ENCODE measurements at places on chromosomes 3 and 15.

- DNase-seq: peak; percentile 56
These were observed at the start of gene TRANK1 for GRCh38 chr3:36944641-36945270. TSS of gene TRANK1 (minus strand) at chr3:36945054. CDS start at chr3:36944809, 245 bp downstream.

DNA sequence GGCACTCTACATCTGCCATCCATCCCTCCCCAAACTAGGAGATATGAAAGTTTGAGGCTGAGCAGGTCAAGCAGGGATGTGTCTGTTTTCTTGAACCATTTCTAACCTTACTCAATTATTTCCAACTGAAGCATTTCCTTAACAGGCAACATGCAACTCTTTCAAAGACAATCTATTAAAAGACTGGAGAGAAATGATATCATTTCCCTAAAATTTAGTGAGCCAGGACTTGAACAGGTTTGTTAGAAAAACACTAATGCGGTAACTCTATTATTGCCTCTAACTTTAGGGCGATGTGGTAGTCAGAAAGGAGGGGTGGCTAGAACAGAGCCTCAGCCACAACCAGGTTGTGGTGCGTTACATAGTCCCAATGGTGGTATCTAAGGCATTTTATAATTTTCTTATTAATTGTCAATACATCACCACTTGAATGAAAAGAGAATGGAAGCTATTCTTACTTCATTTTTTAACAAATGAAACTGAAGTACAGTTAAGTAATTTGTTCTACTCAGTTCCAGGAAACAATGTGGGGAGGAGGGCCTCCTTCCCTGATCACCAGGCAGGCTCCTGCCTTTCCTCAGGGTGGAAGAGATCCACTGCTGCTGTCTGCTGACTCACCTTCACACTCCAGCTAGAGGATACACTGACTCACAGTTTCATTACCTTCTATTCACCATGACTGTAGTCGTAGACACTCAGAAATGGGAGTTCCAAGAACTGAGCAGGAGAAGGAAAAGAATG, 22.8 kb downstream of the MYO1E start:
- no peak for DNase-seq

DNA sequence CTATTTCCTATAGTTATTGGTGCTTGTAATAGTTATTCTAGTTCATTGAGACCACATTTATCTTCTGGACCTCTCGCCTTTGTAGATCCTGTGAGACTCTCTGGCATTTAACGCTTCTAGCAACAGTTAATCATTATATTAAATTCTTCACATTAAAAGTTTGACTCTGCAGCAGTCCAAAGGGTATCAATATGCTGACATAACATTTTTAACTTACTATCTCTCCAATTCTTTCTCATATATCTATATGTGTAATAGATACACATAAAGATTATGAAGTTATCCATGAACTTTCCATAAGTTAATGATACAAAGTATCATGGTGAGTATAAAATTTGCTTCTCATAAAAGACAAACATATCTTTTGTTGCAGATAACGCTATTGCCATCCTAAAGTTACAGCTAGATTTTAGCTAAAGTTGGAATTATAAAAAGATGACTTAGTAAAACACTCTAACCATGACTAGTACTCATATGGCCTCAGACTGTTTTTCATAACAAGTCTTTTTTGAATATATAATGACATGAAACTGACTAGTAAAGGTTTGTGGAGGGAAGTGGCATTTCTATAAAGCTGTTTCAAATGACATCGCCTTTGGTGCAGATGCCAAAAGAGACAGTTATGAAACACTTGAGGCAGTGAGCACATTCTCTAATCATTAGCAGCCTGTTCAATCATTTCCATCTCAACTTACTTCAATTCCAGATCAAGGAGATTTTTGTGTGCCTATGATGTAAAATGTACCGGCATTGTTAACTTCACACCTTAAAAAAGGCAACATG, 379.3 kb upstream of the CBLB start:
- no peak for DNase-seq

DNA sequence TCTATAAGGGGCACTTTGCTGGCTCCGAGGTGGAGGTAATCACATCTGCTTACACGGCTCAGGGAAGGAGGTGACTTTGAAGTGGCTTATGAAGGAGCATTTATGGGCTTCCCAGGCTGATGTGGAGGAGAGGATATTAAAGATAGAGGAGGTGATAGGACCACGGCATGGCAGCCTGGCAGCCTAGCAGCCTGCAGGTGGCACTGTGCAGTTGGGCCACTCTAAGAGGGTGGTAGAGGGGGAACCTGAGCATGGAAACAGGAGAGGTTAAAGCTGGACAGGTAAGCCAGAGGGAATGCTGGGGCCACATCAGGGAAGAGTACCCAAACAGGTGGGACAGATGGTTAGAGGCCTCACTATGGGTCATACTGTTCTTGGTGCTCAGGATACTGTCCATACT, 375.0 kb downstream of the WDR72 start:
- DNase-seq: peak; percentile 24

DNA sequence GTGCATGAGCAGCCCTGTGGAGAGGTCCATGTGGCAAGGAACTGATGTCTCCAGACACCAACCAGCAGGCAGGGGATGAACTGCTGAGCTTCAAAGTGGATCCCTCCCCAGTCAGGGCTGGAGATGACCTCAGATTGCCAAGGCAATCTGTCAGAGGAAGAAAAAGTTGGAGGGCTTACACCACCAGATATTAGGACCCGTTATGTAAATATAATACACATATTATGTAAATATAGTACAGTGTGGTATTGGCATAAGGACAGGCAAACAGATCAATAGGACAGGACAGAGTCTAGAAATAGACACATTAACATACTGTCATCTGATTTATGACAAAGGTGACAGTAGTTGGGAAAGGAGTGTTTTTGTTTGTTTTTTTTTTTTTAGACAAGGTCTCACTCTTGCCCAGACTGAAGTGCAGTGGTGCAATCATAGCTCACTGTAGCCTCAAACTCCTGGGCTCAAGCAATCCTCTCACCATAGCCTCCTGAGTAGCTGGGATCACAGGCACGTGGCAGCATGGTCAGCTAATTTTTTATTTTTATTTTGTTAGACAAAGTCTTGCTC, 18.0 kb upstream of the RAB7A start:
- peak; percentile 41 for DNase-seq

DNA sequence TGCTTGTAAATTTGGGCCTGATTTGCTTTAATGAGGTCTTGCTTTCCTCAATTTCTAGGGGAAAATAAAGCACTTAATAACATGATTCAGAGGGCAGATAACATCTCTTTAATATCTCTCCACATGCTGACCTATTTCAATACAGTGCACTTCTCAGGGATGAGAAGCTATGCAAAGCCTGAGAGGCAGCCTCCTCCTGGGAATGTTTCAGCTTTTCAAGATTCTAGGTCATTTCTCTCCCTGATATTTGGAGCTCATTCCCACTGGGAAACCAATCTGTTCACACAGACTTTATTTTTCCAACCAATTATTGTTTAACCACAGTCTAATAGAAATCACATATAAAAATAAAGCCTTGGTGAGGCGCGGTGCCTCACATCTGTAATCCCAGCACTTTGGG, 67.0 kb upstream of the LSAMP start:
- no peak for DNase-seq

DNA sequence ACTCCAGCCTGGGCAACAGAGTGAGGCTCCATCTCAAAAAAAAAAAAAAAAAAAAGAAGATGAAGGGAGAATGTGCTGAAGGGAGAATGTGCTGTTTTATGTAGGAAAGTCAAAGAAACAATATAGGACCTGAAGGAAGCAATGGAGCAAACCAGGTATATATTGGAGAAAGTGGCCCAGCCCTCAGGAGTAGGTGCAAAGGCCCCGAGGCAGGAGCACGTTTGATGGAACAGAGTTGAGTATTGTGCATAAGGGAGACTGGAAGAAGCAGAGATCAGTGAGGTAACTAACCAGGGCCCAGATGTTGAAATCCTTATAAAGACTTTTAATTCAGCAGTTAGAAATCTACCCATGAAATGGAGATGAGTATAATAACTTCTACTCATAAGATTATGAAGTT, 79.6 kb downstream of the MAP2K5 start:
- DNase-seq: no peak

GRCh38 chr3:194872669-194872977, 186.9 kb downstream of the FAM43A start:
- no peak for DNase-seq

DNA sequence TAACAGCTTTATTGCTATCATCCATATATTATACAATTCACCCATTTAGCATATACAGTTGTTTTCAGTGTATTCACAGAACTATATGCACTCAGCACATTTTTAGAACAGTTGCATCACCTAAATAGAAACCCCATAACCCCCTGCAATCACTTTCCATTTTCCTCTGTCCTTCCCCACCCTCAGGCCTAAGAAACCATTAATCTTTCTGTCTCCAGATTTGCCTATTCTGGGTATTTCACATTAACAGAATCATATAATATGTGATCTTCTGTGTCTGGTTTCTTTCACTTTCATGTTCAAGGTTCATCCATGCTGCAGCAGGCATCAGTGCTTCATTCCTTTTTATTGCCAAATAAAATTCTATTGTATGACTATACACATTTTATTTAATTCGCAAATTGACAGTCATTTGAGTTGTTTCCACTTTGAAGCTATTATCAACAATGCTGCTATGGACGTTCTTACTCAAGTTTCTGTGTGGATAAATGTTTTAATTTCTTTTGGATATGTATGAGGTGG, 39.8 kb downstream of the ADAMTS17 start:
- DNase-seq: no peak

- DNase-seq: no peak
These were observed 260.4 kb upstream of the GPR149 start for GRCh38 chr3:154690413-154690812.

- no peak for DNase-seq
These were observed 254.4 kb upstream of the ZPLD1 start for GRCh38 chr3:102180280-102180931.

DNA sequence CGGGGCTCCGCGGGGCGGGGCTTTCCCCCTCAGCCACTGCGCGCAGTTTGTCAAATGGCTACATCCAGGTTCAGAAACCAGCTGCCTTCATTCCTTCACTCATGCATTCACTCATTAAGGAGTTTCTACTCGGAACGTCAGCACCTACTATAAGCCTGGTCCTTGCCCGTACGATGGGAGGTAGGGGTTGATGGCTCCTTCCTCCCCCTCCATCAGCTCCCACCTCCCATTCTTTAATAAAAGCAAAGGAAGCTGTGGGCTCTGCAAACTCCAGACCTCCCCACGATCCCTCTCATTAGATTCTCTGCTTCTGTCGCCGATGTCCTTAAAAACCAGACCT, 267 bp upstream of the CFAP92 start:
- no peak for DNase-seq

DNA sequence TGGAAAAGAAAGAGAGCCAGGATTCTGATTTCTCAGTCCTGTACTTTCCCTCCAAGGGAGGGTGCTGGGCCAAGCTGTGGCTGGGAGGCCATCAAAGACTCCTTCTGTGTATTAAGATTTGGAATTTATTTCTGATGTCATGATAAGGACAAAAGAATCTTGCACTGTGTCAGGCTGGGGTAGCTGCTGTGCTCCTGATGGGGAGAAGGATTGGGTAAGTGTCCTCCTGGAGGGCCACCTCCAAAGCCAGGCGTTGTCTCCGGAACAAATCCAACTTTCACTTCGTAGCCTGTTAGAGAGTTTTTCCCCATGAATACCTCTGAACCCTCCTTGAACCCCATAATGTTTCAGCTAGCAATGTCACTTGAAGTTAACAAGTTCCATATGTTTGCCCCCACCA, 29.9 kb downstream of the CLDN11 start:
- no peak for DNase-seq

DNA sequence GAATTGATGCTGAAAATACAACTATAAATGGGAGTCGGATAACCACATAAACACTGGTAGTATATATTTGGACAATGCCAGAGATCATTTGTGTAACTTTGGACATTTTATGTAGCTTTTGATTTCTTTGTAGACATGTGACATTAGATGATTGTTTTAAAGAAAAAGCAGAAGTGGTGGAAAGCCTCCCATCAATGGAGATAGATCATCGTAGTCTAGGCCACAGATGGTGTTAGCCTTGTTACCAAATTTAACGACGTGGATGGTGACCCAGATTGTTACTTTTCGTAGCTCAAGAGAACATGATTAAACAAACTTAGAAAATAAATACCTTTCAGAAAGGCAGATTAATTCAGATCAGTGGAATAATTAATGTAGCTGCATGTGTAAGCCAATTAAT, 8.8 kb downstream of the CACNA1D start:
- no peak for DNase-seq

DNA sequence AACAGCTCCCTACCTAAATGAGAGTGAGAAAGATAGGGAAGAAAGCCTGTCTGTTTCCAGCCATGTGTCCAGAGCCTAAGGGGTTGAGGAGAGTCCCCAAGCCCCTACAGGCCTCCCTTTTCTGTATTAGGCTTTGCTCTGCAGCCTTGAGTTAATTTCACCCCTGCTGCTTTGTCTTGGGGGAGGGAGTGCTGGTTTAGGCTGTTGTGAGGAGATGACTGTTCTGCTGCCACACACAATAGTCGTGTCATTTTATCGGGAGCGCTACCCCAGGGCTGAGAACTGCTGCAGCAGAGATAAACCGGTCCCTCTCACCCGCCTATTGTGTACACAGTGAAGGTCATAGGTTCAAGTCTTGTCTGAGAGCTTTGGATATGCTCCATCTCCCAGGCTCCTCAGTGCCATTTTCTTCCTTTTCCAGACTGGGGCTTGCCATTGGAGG, 1.4 kb downstream of the ZNF609 start:
- DNase-seq: peak; percentile 55

GRCh38 chr3:40298075-40298474, 11.4 kb upstream of the EIF1B start:
- DNase-seq: no peak

GRCh38 chr15:71440489-71441110, 325.3 kb downstream of the THSD4 start:
- DNase-seq: peak; percentile 52

- no peak for DNase-seq
These were observed 1325.3 kb downstream of the SI start for GRCh38 chr3:163753033-163753432.

GRCh38 chr15:53208751-53209150, 418.6 kb upstream of the ONECUT1 start:
- peak; percentile 85 for DNase-seq

DNA sequence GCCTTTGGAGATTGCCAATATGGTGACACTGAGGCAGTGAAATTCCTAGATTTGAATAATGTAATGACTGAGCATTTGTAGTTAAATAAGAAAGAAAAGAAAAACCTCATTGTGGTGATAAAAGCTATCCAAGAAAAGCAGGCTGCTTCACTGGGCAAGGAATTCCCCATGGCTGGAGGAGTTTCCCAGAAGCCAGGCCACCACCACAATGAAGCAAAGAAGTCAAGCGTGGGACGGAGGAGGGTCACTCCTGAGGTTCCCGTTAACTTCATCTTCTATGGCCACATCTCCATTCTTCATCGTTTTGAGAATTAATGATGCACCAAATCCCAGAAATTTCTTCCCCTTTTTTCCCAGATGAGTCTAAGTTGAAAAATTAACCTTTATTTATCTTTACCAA, 185.8 kb upstream of the BCL6 start:
- DNase-seq: no peak

- no peak for DNase-seq
These were observed 48.9 kb upstream of the NAALADL2 start for GRCh38 chr3:174810254-174810653.
